ENCODE measurements at places on chromosomes 7 and 10.

DNA sequence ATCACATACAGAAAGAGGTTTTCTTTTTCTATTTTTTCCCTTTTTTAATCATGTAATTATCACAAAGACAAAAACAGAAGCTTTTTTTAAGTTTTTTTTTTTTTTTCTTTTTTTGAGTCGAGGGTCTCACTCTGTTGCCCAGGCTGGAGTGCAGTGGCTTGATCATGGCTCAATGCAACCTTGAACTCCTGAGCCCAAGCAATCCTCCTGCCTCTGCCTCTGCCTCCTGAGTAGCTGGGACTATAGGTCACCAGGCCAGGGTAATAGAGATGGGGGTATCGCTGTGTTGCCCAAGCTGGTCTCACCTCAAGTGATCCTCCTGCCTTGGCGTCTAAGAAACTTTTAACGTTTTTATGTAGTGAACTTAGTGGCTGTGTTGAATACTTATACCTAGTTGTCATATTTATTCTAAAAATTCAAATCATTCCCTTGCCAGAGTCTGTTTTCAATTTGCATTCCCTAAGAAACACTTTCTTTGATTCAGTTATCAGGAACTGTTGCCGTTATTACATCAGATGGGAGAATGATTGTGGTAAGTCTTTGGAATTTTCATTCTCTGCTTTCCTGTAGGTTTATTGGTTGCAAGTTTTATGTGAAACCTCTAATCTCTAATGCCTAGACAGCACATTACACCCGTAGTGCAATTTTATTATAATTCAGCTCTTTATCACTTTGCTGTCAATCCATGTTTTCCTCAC lies 1.3 kb downstream of the LSM8 start:
- no peak for DNase-seq

- DNase-seq: no peak
These were observed 1.9 kb upstream of the SLC18A2 start for GRCh38 chr10:117239051-117239450.

DNA sequence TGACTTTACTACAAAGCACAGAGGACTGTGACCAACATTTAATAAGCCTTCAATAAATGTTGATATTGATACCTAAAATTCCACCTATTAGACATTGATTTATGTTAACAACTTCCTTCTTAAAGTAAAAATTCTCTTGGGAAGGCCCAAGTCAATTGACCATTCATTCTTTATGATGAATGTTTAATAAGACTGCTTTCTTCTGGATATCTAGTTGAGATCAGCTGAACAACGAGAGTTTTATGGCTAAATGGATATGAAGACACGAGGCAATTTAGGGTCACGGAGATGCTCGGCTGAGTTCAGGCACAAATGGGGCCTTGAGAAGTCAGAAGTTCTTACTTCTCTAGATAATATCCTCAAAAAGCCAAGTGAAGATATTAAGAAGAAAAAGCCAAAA lies 258.8 kb downstream of the FRMD4A start:
- DNase-seq: no peak

DNA sequence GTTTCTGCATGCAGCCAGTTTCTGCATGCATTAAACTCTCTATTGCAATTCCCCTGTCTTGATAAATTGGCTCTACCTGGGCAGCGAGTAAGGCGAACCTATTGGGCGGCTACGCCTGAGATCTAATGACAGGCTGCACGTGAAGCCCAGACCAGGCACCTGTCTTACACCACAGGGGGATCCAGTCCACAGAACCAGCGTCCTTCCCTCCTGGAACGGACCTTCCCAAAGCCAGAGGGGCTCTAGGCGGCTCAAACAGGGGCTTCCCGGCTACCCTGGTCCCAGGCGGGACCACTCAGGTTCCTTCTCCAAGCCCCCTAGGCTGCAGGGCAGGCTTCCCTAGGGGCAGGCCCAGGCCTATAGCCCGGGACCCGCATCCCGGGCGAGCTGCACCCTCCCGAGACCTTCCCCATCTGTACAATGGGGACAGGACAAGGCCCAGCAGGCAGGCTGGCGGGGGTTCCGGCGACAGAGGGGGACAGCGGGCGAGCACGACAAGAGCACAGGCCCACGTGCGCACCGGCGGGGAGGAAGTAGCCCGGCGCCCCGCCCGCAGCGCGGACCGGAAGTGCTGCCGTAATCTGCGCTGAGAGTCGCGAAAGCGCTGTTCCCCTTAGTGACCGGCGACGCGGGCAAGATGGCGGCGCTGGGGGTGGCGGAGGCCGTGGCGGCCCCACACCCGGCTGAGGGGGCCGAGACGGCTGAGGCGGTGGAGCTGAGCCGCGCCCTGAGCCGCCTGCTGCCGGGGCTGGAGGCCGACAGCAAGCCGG lies at the start of gene DNAAF5:
TSS of gene DNAAF5 (plus strand) at position 616 of the 770 bp plus-strand sequence. CDS start at position 638, 22 bp downstream.
- DNase-seq: peak; percentile 92

DNA sequence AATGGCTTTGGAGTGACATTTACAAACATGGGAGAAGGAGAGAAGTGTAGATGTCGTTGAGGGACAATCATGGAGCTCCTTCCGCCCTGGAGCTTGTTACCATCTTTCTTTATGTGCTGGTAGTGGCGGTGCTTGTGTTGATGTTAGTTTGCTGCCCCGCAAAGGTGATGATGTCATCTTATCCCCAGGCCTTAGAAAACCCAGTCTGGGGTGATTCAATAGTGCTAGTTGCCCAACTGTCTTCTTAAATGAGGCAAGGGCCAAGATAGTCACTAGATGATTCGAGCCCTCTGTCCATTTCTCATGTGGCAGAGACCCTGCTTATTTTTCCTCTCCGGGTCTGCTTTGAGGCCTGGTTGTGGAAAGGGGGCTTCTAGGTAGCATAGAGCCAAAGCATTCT lies 277.4 kb downstream of the CCSER2 start:
- DNase-seq: no peak

GRCh38 chr7:145543242-145543641 lies 573.4 kb upstream of the CNTNAP2 start:
- no peak for DNase-seq

DNA sequence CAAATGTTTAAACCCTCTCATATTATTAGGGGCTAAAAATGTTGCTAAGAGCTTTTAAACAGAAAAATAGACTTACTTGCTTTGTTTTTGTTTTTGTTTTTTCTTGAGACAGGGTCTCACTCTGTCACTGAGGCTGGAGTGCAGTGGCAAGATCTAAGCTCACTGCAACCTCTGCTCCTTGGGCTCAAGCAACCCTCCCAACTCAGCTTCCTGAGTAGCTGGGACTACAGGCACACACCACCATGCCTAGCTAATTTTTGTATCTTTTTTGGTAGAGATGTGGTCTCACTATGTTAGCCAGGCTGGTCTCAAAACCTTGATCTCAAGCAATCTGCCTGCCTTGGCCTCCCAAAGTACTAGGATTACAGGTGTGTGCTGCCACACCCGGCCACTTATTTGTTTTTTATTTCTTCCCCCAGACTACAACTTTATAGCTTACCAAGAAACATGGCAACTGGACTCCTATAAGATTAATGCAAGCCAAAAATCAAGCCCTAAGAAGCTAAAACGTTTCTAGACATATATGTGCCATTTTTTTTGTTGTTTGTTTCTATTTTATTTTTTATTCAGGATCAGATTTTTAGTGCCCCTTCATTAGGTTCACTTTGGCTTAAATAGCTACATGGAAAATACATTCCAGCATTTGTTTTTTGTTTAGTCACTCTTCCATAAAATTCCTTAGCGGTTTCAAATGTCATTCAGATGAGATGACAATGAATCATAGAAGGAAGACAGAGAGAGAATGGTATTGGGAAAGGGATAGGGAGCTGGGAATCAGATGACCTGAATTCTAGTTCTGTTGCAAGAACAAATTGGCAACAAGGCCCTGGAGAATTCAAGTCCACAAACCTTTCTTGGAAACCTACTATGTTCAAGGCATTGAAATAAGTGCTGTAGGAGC lies 163.4 kb upstream of the MKLN1 start:
- DNase-seq: no peak

DNA sequence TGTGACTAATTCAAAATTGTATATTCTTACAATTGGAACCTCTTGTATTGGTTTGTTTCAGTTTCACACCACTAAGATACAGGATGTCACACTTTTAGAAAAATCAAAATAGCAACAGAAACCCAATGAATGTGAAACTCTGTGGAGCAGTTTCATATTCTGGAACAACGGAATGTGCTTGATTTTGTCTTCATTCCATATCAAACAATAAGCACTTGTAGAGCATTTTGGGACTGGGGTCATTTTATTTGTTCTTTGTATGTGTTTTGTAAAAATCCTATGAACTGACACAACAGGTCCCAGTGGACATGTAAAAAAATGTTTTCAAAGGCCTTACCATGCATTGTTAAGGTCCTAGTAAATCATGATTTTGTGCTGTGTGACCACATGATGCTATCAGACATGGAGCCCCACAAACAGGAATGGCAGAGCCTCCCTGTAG lies 123.1 kb downstream of the DKK1 start:
- no peak for DNase-seq

GRCh38 chr10:88928254-88928653 lies 24.3 kb downstream of the ACTA2 start:
- no peak for DNase-seq

- no peak for DNase-seq
These were observed 72.8 kb upstream of the FAM20C start for GRCh38 chr7:119392-120163.

DNA sequence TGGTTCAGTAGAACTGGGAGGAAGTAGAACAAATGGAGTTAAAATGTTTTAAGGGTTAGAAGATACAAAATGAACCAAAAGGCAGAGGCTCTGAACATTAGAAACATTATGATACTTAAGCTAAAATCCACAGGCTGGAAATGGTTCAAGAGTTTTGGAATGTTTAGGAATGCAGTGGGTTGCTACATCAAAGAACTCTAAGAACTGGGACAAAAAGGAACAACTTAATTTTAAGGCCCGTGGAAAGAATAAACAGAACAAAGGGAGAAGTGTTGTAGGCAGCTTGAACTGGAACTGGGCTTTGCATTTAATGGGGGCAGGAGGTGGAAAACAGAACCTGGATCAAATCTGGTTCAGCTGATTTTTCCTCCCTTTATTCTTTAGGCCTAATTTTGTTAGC lies 3.5 kb upstream of the C7orf25 start:
- no peak for DNase-seq

GRCh38 chr10:109647627-109648026 lies 275.7 kb downstream of the XPNPEP1 start:
- DNase-seq: no peak

DNA sequence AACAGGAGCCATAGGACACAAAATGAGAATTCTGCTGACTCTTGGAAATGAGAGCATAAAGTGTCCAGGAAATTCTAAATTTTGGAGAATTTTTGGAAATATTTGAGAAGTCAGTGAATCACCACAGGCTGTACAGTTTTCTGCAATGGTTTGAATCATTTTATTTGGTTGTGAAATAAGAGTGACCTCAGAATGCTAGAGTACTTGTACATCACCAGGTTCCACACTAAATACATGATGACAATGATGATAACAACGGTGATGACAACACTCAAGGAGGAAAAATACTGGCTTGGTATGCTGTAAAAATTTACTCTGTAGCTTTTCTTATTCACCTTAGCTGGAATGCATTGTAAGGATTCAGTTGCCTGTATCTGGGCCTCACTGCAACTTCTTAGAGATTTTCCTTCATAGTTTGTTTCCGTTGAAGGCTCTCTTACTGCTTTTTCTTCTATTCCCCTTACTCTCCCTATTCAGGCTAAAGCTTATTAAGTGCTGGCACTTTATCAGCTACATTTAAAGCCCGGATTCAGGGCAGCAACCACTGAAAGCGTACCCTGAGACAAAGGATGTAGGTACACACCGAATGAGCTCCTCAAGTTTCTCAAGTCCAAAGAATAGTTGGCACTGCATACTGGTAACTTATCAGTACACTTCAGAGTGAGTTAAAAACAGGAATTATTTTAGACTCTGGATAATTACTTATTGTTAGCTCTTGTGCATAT lies 30.2 kb upstream of the NME8 start:
- DNase-seq: no peak

DNA sequence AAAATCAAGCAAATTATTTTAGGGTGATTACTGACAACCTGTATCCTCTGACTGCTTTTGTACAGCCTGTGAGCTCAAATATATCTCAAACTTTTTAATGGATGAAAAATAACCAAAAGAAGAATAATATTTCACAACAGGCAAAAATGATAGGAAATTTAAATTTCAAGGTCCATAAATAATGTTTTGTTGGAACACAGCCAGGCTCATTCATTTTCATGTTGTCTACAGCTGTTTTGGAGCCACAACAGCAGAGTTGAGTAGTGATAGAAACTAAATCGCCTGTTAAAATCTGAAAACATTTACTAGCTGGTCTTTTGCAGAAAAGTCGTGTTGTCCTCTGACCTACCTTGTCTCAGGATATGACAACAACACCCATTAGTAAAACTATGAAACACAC lies 75.9 kb downstream of the GLI3 start:
- DNase-seq: no peak

GRCh38 chr7:36272211-36272566 lies 117.5 kb upstream of the ANLN start:
- DNase-seq: no peak

- DNase-seq: no peak
These were observed 63.3 kb downstream of the NOC3L start for GRCh38 chr10:94299417-94299816.

All from natural killer cell treated with Interleukin-12 subunit alpha and Interleukin-12 subunit beta and Interleukin-15 and Interleukin-18, amount 100 ng/mL, for 72 hours (primary cell).